Upper lobe of left lung (tissue), 6 donors: ENCODE measurements at places on chromosomes 2 and 18. TPM values are rescaled to one million over a fixed set of nuclear protein-coding genes. Genes with fewer than 3 reads are reported as not detected.

Gene ASIC4
- 0.29 TPM for total RNA-seq

Gene TTN
- 38.5 TPM for total RNA-seq

Gene CGREF1
- not detected for total RNA-seq

Gene PLEKHH2
- total RNA-seq, result 60.6 TPM

Gene ABHD3
- 18.5 TPM for total RNA-seq

DNA sequence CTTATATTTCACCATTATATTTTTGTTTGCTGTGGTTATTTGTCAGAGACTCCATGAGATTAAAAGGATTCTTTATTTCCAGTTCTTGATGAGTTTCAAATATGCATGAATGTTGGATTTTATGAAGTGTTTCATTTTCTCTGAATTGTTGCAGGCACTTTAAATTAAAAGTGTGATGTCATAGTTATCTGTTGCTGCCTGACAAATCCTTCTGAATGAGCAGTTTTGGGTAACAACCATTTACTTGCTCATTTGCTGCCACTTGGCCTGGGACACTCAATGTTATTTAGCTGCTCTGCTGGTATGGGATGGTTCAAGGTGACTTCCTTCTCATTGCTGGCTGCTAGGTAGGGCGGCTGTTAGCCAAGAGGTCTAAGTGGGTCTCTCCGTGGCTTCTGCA, 173.5 kb downstream of the LPIN1 start:
- no peak for DNase-seq

- DNase-seq, result no peak
Measured at GRCh38 chr2:108061439-108062042, 75.2 kb downstream of the SLC5A7 start.

DNA sequence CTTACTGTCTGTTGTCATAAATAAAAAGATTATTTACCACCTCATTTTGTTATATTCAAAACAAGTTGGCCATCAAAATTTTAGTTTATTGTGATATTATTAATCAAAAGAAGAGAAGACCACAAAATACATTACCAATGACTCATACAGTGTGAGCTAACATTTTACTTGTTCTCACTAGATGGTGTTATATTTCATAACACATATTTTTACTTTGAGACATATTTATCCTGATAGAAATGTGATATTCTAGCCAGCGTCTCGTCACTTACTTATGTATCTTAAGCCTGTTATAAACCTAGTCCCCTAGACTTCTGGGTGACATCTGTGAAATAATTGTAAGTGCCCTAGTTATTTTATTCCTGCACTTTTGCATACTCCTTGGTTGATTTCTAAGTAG, 263.2 kb downstream of the CDH7 start:
- no peak for DNase-seq

GRCh38 chr18:59005262-59005661, 134.4 kb upstream of the SEC11C start:
- DNase-seq, result no peak

- no peak for DNase-seq
Measured at GRCh38 chr2:37427241-37427640, 82.8 kb downstream of the QPCT start.

DNA sequence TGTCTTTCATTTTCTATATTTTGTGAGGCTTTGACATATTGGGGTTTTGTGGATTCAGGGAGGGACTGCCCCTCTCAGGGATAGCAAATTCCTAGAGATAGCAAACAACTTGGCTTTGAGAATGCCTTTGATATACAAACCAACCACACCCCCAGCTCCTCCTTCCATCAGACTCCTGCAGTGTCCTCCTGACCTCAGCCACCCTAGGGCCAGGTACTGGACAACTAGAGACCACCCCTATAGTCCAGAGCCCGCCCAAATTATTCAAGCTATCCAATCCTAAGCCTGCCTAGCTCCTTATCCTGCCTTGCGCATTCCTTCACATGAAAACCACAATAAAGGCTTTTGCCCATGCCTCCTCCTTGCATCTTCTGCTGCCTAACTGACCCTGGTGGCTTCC, 22.9 kb upstream of the STAM2 start:
- DNase-seq, result no peak

DNA sequence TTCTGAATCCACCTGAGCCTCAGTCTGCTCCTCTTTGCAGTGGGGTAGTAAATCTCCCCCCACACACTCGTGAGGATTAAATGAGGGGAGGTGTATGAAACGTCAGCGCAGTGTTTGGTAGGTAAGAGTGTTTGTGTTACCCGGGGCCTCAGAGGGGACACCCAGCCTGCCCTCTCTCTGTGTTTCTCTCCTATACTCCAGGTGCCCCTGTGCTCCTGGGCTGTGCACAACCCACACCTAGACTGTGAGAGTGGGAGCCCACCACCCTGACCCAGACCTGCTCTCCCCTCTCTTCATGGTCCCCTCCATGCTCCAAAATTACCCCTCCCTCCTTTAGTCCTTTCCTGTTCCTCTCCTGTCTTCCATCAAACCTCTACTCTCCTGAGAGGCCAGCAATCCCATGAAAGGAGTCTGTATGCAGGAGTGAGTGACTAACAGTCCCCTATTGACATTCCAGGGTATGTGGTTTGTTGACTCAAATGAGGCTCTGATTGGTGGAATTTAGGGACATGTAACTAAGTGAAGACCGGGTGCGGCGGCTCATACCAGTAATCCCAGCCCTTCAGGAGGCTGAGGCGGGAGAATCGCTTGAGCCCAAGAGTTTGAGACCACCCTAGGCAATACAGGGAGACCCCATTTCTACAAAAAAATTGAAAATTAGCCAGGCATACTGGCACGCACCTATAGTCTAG, 10.4 kb downstream of the CIB4 start:
- DNase-seq, result peak; percentile 68

- no peak for DNase-seq
Measured at GRCh38 chr18:52183107-52183506, 156.9 kb upstream of the DCC start.

DNA sequence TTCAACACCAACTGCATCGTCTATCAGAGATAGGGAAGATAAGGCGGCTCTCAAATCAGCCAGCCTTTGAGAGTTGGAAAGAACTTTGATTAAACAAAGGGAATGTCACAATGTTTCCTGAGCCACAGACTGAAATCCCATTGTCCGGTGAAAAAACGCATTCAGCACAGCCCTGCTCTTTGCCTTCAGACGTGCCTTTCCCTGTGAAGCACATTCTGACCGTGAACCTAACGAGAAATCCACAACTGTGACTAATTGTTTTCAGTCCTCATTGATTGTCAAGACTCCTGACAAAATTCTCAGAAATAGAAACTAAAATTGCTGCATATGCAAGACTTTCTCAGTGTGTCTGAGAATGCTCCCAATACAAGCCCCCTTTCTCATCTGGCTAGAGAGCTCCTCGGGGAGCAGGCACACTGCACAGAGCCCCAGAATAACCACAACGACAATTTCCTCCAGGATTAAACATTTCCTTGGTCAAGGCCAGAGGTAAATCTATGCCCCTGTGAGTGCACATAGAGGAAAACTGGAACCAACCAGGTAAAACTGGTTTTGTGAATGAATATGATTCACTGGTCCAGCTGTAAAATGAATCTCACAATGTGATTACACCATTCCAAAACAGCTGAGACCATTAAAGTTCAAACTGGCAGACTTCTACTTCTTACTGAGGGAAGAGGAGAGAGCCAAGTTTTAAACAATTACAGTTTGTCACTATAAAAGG, 561.9 kb upstream of the ID2 start:
- no peak for DNase-seq

DNA sequence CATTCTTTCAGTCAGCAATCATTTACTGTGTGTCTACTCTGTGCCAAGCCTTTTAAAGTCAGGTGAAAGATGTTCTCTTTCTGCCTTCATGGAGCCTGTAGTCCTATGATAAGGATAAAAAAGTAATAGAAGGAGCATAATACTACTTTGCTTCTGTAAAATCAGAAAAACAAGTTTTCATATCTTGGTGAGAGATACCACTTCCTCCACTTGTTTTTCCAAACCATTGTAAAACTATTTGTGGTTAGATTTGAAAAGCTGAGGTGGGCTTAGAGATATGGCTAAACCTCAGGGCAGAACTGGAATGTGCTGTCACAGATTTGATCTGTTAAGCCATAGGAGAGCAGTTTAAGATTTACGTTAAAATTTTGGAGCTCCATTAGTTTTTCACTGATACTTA, 104.7 kb upstream of the FAM117B start:
- DNase-seq, result no peak

DNA sequence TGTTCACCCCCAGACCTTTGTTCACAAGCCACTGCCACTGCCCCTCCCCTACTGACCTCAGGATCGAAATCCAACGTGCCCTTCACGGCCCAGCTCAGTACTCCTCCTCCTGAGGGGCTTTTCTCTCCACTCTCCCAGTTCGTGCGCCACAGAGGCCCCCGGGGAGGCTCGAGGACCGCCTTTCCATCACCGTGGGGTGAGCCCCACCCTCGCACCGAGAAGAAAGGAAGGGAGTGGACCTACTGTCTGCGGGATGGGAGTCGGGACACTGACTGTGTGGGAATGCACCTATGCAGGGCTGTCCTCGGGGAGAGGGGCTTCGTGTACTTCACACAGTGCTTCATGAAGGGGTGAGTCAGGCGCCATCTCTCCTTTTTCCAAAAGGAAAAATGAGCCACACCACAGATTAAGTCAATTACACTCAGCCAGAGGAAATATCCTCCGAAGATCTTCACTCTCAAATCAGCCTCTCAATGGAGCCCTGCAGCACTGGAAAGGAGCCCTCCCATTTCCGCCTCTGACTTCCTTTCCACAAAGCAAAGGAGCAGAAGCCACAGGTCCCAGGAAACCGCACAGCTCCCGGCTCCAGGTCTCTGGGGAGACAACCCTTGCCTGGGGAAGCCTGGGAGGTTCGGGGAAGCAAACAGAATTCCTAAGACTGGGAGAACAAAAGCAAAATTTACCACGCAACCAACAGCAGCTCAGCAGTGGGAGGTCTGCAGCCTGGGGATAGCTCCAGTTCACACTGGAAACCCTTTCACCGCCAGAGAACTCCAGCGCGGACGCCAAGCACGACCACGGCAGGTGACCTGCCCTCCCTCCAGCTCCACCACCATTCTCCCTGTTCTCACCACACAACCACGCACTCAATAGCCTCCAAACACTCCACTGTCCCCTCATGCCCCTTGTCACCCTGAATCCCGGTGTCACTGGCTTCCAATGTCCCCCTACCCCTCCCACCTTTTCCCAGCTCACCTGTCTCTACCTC, 21.6 kb downstream of the ADCY3 start:
- DNase-seq, result no peak

DNA sequence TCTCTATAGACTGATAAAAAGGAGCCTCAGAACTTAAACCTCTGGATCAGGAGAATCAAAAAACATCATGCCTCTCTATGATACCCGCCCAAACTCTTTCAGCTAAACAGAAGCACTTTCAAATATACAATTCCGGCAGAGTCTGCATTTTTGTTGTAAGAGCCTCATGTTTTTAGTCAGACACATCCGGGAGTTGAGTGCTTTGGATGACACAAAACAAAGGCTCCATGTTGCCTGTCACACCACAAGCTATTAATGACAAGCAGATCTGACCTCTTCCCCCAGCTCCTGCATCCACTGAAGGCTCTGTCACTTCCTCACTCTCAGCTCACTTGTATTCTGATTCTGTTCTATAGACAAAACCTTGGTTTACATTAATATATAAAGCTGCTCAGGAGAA, 33.2 kb downstream of the SLC38A11 start:
- no peak for DNase-seq

GRCh38 chr18:79071037-79071436, 1.8 kb downstream of the ATP9B start:
- no peak for DNase-seq

DNA sequence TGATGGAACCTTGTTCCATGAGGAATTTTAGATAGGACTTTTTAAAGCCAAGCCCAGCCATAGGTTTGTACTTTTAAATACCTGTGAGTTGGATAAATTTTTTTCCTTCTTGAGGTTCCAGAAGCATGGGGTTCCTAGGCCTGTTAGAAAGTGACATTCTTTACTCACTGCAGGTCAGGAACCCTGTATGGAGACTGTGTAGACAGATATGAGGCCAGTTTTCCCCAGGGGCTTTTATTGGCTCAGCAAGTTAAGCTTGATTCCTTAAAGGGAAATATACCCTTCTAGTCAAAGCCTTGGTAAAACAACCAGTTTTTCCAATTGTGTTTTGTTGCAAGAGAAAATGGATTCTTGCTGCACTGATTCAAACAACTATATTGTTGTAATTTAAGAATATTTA, 38.4 kb upstream of the GMCL1 start:
- DNase-seq, result no peak

- no peak for DNase-seq
Measured at GRCh38 chr2:208618220-208618619, 211.6 kb downstream of the PTH2R start.

DNA sequence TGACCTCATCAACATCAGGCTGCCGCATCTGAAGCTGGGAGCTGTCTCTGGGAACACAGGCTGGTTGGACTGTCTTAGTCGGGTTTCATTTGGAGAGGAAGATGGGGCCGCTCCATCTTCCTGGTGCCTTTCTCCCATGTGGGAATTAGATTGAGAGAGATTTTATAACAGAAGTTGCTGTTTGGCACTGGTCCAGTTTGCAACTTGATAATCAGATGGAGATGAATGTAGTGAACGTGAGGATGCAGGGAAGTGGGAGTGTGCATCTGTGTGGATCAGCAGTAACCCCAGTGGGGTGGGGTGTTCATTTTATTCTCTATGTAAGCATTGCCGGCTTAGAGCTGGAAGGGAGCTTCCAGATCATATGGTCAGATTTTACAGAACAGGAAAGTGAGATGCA, 250.9 kb downstream of the DCDC2C start:
- DNase-seq, result no peak

GRCh38 chr2:18153741-18154140, 275.3 kb downstream of the KCNS3 start:
- DNase-seq, result no peak

DNA sequence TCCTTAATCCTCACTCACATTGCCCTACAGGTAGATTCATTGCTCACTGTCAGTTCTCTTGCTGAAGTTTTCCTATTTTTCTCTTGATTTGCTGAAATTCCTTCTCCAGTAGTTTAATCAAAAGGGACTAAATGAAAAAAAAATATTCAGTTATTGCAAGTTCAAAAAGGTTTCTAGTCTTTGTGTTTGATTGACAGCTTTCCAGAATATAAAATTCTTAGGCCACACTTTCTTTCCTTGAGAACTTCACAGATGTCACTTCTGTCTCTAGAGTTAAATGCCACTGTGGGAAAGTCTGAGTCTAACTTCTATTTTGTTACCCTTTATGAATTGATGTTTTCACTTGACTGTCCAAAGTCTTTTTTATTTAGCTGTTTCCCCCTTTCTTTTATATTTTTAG, 25.7 kb downstream of the RRM2 start:
- no peak for DNase-seq

DNA sequence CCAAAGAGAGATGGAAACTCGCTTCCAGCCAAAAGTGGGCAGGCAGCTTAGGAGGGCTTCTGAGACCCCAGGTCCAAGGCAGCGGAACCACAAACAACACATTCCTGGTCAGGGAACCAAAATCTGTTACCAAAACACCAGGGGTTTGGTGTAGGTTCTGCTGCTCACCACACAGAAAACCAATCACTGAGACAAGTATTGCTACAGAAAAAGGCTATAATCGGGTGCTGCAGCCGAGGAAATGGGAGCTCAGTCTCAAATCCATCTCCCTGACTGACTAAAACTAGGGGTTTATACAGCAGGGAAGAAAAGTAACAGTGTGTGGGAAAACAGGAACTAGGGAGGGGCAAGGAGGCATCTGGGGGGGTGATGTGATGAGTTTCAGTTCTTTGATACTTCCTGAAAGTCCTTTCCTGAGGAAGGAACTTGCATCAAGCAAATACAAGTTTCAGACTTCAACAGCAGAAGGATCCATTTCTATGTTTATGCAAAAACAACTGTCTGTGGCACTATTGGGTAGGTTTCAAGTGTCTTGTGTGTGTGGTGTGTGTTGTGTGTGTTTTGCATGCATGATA, 108.0 kb downstream of the FAM168B start:
- no peak for DNase-seq

- DNase-seq, result no peak
Measured at GRCh38 chr2:12507295-12507694, 209.4 kb upstream of the TRIB2 start.
